ENCODE measurements at places on chromosomes 3 and 15. TPM values are rescaled to one million over a fixed set of nuclear protein-coding genes. Genes with fewer than 3 reads are reported as not detected.

The SAXO2 gene
- under 0.01 TPM for total RNA-seq

- DNase-seq = no peak
Measured at GRCh38 chr3:185337231-185337816, 25.6 kb upstream of the MAP3K13 start.

DNA sequence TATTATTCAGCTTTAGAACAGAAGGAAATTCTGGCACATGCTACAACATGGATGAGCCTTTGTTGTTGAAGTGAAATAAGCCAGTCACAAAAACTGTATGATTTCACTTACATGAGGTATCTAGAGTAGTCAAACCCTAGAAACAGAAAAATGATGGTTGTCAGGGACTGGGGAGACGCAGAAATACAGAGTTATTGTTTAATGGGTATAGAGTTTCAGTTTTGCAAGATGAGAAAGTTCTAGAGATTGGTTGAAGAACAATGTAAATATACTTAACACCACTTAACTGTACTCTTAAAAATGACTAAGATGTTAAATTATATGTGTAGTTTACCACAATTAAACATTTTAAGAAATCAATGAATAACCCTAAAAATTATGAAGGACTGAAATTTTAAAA lies 15.8 kb downstream of the SPTSSB start:
- DNase-seq = no peak

DNA sequence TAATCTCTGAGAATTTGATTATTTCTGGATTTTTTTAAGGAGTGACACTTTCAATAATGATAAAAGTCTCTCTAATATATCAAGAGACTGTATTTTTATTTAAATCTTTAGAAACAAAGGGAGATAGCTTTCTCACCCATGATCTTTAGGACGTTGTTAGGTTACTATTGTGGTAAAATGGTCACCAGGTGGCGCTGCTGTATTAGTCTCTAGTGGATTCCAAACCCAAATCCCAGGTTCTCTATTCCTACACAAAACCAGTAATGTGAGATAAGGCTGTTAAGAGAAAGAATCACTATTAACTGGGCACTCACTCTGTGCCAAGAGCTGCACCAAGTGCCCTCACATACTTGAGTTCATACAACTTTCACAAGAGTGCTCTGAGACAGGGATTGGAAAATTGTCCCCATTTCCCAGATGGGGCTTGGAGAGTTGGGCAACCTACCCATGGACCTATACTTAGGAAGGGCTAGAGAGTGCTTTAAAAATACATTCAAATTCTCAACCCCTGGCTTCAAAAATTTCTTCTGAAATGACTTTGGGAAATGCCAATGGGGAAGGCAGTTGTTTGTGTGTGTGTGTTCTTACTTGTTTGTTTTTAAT lies 593.4 kb upstream of the TGFBR2 start:
- peak; percentile 81 for DNase-seq

The SPINT1 gene
- 0.65 TPM for total RNA-seq

- DNase-seq = no peak
Measured at GRCh38 chr15:85875756-85876155, 81.0 kb upstream of the KLHL25 start.

The OXTR gene
- total RNA-seq = 2.8 TPM

The GPR171 gene
- not detected for total RNA-seq

- no peak for DNase-seq
Measured at GRCh38 chr15:50503144-50503543, 43.3 kb downstream of the USP50 start.

DNA sequence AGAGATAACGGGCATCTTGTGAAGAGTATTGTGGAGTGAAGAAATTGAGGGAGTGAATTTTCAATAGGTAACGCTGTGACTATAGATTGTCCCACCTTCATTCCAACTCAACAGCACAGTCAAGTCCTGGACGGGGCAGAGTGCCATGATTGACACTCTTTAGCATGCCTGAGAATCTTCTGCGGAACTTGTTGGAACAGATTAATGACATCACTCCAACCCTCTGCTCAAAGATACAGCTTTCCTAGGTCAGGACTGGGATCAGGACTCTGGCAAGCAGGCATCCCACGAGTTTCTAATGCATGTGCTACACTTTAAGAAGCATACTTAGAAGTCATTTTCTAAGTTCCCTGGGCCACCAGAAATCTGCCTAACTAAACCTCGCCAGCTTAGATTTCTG lies 267.6 kb upstream of the CFAP20DC start:
- no peak for DNase-seq

DNA sequence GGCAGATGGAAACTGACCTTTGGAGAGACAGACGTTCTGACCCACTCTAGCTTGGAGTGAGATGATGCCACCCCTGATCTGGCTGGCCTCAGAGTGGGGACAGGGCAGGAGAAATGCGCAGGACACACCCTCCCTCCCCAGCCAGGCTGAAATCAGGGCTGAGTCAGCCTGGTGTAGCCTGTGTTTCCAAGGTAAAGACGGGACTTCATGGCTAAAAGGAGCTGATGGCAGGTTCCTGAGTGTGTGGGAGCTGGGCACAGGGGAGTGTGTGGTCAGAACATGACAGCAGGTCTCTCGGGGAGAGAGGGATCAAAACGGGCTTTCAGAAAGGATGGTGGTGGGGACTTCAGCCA lies 14.6 kb upstream of the POLG start:
- DNase-seq = no peak

The PLA2G4D gene
- not detected for total RNA-seq

- no peak for DNase-seq
Measured at GRCh38 chr3:170692720-170693119, 106.8 kb upstream of the SLC7A14 start.

The GASK1A gene
- not detected for total RNA-seq

DNA sequence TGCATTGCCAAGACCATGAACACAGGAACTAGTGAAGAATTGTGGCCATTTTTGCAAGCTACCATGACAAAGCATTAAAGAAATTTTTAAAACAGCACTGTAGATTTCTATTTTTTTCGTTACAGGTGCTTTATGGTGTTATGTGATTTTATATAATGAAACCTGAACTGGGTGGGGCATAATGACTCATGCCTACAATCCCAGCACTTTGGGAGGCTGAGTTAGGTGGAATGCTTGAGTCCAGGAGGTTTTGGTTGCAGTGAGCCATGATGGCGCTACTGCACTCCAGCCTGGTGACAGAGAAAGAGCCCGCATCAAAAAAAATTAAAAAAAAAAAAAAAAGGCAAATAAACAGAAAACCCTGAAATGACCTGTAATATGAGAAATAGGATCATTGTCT lies 846.7 kb downstream of the EPHA3 start:
- DNase-seq = no peak

DNA sequence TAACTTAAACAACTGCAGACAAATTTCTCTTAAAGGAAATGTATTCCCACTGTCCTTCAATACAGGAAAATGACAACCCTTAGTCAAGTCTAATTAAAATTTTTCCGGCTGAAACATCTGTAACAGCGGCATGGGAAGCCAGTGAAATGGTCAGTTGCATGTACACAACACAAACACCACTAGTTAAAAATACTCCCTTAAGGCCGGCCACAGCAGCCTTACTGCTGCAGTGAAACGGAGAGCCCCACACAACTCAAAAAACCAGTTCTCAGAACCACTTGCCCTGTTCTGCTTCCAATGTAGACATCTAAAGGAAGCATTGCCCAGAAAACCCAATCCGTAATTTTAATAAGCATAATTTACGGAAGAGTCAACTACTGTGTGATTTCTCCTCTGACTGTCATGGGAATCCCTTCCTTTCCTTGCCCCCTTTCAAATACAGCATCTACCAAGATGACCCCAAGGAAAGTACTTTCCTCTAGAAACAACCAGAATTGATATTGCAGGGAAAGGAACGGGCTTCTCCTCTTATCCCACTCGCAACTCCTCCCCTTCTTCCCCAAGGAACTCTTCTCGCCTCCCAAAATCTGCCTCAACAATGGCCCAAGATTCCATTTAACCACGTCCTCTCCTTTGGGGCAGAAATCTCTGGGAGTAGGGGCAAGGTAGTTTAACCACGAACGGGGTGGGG lies 1.6 kb downstream of the FBN1 start:
- DNase-seq = peak; percentile 31

All from lung microvascular endothelial cell (primary cell).